ENCODE measurements at places on chromosomes 4 and X. TPM values are rescaled to one million over a fixed set of nuclear protein-coding genes. Genes with fewer than 3 reads are reported as not detected.

- DNase-seq = no peak
Observed at GRCh38 chr4:3107271-3107670, 32.8 kb downstream of the HTT start.

GRCh38 chr4:1479454-1479853, 73.2 kb upstream of the NKX1-1 start:
- DNase-seq = peak; percentile 12

DNA sequence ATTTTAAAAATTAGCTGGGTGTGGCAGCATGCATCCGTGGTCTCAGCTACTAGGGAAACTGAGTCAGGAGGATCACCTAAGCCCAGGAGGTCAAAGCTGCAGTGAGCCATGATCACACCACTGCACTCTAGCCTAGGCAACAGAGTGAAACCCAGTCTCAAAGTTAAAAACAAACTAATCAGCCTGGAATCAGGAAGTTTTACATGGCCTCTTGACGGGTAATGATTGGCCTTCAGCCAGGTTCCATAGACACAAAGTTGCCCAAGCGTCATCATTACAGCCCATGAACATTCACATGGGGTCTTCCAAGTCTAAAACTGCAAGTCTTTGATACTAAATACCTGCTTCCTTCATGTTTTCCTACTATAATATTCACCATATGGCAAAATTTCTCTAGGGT, 10.0 kb upstream of the RGN start:
- no peak for DNase-seq

SCD5 gene
- total RNA-seq = 2.7 TPM

DNA sequence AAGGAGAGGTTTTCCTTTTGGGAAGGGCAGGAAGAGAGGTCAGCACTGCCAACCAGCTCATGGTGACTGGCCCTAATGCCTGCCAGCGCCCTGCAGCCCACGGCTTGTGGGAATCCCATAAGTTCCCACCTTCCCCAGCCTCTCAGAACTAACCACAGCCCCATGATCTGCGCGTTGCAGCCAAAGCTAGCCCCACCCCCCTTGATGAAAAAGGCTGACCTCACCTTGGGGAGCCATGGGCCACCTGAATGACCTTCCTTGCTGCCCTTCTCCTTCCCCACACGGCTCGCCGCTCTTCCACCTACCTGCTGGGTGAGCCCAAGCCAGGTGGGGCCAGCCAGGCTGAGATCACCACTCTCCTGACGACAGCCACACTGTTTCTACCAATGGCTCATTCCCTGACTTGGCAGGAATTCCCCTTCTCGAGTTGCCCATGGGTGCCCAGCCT, 3.9 kb upstream of the ELF4 start:
- no peak for DNase-seq

DNA sequence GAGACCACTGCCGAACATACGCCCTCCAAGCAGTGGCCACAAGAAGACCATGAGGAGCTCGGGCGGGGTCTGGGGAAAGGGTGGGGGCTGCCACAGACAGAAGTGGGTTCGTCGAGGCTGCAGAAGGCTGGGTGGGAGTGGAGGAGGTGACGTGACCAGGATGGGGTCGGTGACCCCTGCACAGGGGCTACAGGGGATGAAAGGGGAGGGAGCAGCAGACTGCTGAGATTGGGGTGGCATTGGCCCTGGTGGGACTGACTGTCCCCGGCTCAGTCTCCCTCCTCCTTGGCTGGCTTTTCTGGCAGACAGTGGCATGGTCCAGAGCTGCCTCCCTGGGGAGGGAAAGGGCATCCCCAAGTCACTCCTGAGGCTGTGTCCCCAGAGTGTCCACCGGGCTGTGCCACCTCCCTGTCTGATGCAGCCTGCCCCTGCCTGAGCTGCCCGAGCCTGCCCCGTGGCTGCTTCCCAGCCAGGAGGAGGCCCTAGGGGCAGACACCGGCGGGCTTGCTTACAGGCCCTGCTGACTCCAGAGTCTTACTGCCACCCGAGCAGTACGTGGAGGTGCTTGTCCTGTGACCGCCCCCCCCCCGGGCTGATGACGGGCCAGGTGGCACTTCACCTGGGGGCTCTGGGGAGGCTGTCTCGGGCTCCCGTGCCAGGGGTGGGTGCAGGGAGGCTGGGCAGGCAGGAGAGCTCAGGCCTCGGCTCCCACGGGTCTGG, 7.2 kb downstream of the SH3BP2 start:
- DNase-seq = peak; percentile 72

DCAF4L1 gene
- total RNA-seq = 0.32 TPM

DNA sequence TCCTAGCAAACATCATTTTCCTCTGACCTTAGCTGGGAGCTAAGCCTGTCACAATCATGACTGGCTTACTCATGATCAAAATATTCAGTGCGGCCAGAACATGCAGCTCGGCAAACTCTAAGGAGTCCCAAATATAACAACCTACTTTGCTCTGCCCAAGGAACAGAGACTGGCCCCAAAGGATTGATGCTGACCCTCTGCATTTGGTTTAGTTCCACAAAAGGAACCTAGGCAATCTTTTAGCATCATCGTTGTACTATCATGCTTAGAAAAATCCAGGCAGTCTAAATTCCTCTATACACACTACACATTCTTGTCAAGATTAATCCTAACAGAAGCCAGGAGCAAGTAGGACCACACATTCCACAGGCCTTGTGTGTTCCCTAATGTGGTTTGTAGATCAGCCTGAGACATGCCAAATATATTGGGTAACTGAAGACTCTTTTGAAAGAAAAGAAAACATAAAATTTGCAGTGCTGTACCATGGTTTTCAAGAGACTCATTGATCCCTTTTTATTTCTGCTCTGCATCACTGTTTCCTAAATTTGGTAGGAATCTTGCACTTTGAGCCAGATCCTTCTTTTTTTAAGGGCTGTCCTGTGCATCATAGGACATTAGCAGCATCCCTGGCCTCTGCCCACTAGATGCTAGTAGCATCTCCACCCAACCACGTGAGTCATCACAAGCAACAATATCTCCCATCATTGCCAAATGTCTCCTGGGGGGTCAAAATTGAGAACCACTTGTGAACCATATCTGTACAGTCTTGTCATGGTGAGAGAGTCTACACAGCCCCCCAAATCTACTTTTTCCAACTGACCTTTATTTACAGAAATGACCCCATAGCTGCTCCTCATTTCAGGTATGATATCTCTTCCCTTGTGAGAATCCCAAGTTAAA, 17.6 kb upstream of the CC2D2A start:
- DNase-seq = no peak

DNA sequence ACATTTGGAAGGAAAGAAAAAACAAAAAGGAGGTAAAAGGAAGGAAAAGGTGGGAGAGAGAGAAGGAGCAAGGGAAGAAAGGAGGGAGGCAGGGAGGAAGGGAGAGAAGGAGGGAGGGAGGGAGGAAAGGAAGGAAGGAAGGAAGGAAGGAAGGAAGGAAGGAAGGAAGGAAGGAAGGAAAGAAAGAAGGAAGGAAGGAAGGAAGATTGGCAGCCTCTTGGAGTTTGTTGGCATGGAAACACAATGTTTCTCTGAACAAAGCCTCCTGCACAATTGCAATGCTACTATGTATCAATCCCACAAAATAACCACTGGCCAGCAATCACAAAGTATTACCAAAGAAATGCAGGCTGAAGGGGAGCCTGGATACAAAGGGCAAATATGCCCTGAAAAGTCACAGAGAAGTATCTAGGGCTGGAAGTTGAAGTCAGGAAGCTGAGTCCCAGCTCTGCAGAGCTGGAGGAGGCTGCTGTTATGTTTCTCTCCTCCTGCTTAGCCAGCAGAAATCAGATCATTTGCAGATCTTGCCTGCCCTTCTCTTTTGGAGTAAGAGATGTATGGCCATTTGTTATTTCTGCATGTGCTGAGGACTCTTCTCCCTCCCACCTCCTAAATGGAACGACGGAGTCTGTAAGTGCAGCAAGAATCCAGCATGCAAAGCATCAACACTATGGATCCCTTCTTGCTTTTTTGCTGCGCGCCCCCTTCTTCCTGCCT, 195.9 kb upstream of the LDB2 start:
- no peak for DNase-seq

GRCh38 chr4:8472158-8472688, 31.6 kb downstream of the TRMT44 start:
- DNase-seq = no peak

DNA sequence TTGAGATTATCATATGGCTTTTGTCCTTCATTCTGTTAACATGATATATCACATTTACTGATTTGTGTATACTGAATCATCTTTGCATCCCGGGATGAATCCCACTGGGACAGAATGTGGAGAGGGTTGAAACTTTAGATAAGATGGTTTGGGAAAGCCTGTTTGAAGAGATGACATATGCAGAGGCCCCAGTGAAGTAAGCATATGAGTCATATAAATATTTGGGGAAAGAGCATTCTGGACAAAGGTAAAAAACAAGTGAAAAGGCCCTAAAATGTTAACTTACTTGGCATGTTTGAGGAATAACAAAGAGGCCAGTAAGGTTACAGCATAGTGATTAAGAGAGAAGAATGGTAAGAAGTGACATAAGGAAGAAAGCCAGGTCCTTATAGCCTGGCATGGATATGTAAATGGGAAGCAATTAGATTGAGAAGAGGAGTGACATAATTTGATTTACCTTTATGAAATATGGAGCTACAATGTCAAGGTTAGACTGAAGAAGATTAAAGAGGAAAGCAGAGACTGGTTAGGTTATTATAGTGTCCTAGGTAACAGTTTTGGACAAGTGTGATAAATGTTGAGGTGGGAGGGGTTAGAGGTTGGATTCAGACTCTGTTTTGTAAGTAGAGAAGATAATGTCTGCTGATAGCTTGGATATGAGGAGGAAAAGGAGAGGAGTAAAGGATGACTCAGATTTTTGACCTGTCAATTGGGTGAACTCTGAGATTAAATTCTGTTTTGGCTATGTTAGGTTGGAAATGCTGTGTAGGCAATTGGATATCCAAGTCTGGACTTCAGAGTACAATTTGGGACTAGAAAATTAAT, 54.6 kb upstream of the DRP2 start:
- DNase-seq = no peak

GRCh38 chr4:173807347-173807746, 277.3 kb upstream of the HAND2 start:
- peak; percentile 49 for DNase-seq

HMX1 gene
- total RNA-seq = not detected

NFKB1 gene
- 19.0 TPM for total RNA-seq

CCDC149 gene
- 13.2 TPM for total RNA-seq

- DNase-seq = no peak
Observed at GRCh38 chrX:132948648-132949260, 9.7 kb downstream of the HS6ST2 start.

GRCh38 chr4:4784379-4784778, 75.1 kb upstream of the MSX1 start:
- DNase-seq = no peak

COX7B2 gene
- total RNA-seq = not detected

- DNase-seq = no peak
Observed at GRCh38 chr4:145540235-145540634, 58.6 kb downstream of the SMAD1 start.

- DNase-seq = no peak
Observed at GRCh38 chrX:113982766-113983165, 601.1 kb upstream of the HTR2C start.

GPR34 gene
- 8.6 TPM for total RNA-seq
